CD4-positive, alpha-beta T cell (primary cell): ENCODE measurements at places on chromosomes 2 and 18. TPM values are rescaled to one million over a fixed set of nuclear protein-coding genes. Genes with fewer than 3 reads are reported as not detected.

DNA sequence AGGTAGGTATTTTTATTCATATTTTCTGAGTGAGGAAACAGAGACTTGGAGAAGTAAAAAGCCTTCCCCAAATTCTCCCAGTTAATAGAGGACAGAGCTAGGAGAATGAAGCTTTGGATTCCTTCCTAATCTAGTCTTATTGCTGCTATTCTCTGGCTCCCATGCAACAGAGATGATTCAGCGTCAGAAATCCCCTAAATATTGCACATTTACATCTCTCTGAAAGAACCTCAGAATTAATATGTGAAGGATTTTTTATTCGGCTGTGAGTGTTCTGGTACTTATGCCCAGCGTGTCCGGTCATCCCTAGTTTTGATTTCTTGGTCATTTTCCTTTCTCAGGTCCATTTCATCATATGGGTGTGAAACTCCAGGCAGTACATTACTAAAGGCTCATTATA is 91.2 kb upstream of the SESTD1 start:
- H3K27ac ChIP-seq: no peak overlapping the region
- no peaks in the 10 kb centered on the region for H3K4me1 ChIP-seq
- H3K4me3 ChIP-seq: no peak overlapping the region
- H3K27me3 ChIP-seq: no peaks in the 10 kb centered on the region
- no peaks in the 10 kb centered on the region for H3K36me3 ChIP-seq

DNA sequence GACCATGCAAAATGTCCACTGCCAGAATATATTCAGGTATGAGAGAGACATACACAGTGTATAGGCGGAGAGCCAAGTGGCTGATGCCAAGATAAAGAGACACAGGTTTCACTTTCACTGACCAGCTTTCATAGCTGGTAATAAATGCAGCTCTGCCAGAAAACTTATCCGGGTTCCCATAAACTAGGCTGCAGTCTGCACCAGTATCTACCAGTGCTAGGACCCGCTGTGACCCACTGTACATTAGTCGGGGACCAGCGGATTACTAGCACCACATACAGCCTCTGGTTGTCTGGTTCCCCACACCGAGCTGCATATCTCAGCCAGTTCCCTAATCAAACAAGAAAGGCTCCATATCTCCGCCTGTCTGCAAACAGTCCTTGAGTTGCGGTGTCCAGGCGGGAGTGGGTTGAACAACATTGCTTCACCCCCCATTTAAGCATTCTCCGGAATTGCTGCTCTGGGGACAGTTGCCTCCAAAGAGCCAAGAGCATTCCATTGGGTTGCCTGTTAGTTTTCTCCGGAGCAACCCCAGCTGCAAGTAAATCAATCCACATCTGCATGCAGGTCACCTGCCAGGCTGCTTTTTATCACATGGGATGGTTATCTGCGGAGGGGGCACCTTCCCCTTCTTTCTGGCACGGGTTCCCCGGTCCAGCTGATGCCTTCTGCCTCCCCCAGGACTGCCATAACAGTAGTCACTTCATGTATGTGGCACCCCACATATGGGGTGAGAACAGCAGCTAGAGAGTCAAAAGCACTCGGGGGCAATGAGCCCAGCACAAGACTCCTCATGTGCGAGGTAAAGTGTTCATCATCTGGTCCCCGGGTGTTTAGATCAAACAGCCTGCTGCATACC is 18.0 kb upstream of the KLHL23 start:
- H3K27ac ChIP-seq: no peak overlapping the region
- no peaks in the 10 kb centered on the region for H3K4me1 ChIP-seq
- no peak overlapping the region for H3K4me3 ChIP-seq
- DNase-seq: no peak

- H3K36me3 ChIP-seq: no peaks in the 10 kb centered on the region
- H3K4me1 ChIP-seq: peaks cover 15% of the 10 kb centered on the region
- H3K4me3 ChIP-seq: no peak overlapping the region
- no peaks in the 10 kb centered on the region for H3K27me3 ChIP-seq
- no peak overlapping the region for H3K27ac ChIP-seq
Measured at GRCh38 chr2:64052463-64053241, 33.4 kb upstream of the VPS54 start.

GRCh38 chr2:189374481-189374880 is 66.8 kb upstream of the WDR75 start:
- no peaks in the 10 kb centered on the region for H3K4me1 ChIP-seq
- no peak overlapping the region for H3K4me3 ChIP-seq
- no peak overlapping the region for H3K27ac ChIP-seq
- H3K27me3 ChIP-seq: no peaks in the 10 kb centered on the region

DNA sequence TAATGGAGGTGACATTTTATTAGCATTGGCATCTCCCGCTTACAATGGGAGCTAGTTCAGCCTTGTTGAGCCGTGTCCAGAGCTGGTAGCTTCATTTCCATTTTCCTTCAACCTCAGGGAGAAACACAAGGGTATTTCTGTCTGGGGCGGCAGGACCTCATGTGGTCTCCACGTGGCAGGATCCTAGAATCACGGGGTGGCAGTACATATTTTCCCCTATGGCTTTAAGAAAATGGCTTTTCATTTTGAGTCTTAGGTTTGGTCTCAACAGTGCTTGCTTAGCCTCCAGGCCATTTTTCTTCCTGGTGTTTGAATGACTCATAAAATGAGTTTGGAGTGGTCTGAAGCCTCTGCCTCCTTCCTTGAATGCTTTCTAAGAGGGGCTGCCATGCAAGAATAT is 20.3 kb downstream of the CABLES1 start:
- H3K27me3 ChIP-seq: no peaks in the 10 kb centered on the region
- no peak for DNase-seq
- H3K36me3 ChIP-seq: no peaks in the 10 kb centered on the region
- no peak overlapping the region for H3K27ac ChIP-seq
- no peaks in the 10 kb centered on the region for H3K4me1 ChIP-seq

GRCh38 chr2:99552529-99552928 is 62.7 kb upstream of the REV1 start:
- H3K36me3 ChIP-seq: no peaks in the 10 kb centered on the region
- H3K27ac ChIP-seq: no peak overlapping the region
- H3K4me1 ChIP-seq: no peaks in the 10 kb centered on the region
- no peak overlapping the region for H3K4me3 ChIP-seq

- no peaks in the 10 kb centered on the region for H3K4me1 ChIP-seq
- no peaks in the 10 kb centered on the region for H3K36me3 ChIP-seq
- no peak overlapping the region for H3K27ac ChIP-seq
Measured at GRCh38 chr2:86297382-86298147, 39.9 kb downstream of the REEP1 start.

DNA sequence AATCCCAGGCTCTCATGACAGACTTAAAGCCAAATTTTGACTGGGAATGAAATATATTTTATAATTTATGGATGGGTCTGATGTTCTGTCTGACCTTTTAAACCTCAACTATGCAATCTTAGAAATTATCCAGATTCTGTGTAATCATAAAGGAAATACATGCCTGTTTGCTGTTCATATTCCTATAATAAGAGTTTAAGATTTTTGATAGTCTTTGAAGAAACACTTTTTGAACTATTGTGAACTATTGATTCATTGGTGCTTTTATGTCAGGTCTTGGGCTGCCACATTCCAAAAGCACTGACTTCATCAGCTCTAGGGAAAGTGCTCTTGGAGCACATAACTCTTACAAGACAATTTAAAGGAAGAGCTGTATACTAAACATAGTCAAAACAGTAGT is 64.2 kb downstream of the CCDC150 start:
- no peaks in the 10 kb centered on the region for H3K4me1 ChIP-seq
- no peak overlapping the region for H3K4me3 ChIP-seq
- H3K27ac ChIP-seq: no peak overlapping the region
- no peak for DNase-seq
- H3K36me3 ChIP-seq: no peaks in the 10 kb centered on the region
- no peaks in the 10 kb centered on the region for H3K27me3 ChIP-seq

The DLX1 gene
- not detected for total RNA-seq

The AQP12A gene
- total RNA-seq: not detected

The STAT4 gene
- total RNA-seq: 77.1 TPM

The SNED1 gene
- total RNA-seq: 42.7 TPM

The ERFE gene
- not detected for total RNA-seq

The NDC80 gene
- total RNA-seq: 6.3 TPM
